Small intestine (tissue), 16 donors: ENCODE measurements at places on chromosomes 1 and 21. TPM values are rescaled to one million over a fixed set of nuclear protein-coding genes. Genes with fewer than 3 reads are reported as not detected.

DNA sequence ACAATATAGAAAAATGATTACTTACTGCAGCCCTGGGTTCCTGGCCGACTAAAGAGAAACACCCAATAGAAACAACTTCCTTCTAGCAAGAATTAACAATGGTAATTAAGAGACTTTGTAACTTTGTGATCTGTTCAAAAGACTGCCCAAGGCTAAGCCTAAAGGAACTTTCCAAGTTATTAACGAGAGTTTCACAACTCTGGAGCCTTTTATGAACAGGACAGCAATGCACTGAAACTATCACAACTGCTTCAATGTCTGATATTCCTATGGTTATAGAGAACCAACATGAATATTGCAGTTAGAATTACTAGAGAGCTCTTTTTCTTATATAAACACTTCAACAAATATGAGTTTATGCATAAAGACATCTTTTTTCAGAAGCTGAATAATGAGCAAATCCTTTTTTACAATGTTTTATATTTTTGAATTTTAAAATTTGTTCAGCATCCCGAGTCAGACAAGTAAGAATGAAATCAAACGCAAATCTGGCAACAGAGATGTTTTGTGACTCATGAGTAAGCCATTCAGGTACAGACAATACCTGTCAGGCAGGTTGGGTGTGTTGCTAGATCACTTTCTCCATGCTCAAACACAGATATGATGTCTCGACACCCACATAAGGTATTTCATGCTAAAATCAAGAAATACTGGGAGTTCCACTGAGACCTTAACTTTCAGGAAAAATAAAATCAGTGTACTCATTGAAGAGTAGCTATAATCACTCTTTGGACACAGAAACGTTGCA, 22.2 kb upstream of the KCNJ15 start:
- no peak for DNase-seq

DNA sequence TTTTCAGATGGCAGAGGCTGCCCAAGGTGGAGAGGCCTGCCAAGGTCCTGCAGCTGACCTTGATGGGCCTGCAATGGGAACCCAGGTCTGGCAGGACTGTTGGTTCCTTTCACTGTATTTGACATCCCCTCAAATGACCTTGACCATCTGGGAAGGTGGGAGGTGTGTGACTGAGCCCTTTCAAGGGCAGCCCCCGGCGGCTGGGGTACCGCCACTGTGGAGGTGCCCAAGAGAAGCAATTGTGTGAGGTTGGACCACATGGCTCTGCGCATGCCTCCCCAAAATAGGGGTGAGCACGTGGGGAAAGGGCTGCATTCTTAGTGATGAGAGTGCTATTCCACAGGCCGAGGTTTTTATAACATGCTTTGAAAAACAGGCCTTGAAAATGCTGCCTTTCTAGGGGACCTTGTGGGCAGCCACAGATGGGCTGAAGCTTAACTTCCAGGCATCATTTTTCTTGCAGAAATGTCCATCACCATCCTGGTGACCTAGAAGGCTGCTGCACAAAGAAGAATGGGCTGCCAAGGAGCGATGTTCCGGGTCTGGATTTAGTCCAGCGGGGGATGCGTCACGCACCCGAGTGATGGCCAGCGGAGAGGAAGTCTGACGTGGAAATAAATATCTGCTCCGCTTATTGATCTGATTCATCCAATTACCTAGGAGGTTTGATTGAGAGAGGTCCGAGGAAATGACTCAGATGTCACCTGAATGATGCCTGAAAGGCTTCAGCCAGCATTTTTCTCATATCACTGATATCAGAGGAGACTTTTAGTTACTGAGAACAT, 16.5 kb upstream of the UTS2 start:
- DNase-seq: no peak

GRCh38 chr1:5369223-5369622, 623.0 kb downstream of the NPHP4 start:
- no peak for DNase-seq

DNA sequence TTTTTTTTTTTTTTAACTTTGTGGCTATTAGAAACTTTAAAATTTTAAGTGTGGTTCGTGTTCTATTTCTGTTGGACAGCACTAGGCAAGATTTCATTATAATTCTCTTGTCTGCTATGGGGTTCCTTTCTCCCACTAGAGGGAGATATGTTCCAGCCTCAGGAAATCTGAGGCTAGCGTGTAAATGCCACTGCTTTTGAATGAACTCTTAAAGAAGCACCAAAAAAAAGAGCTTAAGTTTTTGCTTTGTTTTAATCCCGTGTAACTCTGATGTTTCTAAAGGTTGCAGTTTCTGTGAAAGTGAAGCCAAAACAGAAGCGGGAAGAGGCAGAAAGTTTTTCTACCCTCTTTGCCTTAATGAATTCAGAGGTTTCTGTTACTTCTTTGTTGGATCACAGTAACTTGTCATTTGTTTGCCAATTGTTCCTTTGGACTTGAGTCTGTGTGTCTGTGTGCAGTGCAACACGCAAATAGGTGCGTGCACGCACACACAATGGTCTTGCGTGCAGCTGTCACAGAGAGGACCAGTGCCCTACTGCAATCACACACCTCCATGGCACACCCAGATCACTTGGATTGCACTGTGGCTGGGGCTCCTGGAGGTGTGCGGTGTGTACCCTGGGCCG, 32.3 kb downstream of the HHAT start:
- DNase-seq: peak; percentile 31

DNA sequence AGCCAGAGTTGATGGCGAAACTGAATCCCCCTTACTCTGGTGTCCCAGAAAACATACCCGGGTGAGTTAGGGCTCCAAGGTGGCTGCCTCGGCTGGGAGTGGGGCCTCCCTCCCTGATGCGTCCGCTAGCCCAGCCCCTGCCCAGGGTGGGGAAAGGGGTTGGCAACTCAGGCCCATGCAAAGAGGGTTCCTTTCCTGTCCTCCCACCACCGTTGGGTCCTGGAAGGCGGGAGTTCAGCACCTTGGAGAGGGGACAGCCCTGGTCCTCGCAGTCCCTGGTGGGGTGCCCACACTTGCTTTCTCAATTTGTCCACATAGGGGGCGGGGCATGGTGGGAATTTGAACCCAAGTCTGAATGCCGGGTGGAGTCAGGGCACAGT, 6.1 kb downstream of the SRM start:
- DNase-seq: peak; percentile 33

GRCh38 chr1:47708019-47708535, 270.2 kb downstream of the FOXD2 start:
- DNase-seq: peak; percentile 59

GRCh38 chr1:244970236-244970743, 105.9 kb upstream of the HNRNPU start:
- peak; percentile 94 for DNase-seq

- no peak for DNase-seq
Observed at GRCh38 chr21:45164838-45165237, 90.5 kb downstream of the ADARB1 start.

DNA sequence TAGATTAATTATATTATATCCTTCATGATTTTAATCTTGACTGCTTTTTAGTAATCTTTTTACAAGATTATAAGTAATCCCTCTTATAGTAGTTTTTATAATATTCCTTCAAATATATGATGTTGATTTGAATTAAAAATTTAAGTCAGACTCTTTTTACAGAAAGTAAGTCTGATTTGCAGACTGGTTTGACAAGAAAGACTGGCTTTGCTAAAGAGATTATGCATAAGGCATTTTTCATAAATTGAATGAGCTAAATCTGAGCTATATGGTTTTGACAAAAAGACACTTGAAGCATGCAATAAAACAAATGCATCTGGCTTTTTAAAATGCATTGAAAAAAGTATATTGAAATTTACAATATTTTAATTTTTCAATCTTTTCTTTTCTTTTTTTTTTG, 26.3 kb upstream of the CAMK1G start:
- DNase-seq: no peak

DNA sequence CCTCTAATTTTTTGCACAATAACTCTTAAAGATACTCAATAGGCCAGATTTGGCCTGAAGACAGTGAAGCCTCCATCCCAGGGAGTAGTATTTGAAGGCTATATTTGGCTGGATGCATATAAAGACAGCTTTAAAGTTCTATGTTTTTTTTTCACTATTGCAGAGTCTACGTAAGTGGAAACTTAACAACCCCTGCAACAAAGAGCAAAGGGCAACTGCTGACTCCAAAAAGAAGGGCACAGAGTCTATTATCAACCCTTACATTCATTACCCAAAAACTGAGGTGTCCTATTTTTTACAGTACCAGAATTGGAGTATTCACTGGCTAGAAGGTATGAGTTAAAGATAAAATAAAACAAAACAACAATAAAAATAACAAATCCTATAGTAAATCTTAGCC, 329.8 kb upstream of the PKN2 start:
- peak; percentile 2 for DNase-seq

DNA sequence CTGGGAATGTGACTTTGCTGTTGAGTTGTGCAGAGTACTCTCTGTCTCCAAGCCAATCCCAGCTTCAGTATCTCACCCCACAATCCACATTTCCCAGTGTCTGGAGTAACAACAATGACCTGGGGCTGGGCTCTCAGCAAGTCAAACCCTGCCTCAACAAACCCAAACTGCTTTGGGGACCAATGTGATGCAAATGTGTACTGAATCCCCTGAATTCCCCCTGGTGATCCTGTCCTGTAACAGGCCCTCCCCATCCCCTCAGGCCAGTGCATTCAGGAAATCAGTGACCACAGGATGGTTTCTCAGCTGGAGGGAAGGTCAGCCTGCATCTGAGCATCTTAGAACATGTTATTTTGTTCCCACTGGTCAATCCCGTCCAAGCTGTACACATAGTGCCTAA, 36.7 kb upstream of the HAO2 start:
- DNase-seq: no peak

DNA sequence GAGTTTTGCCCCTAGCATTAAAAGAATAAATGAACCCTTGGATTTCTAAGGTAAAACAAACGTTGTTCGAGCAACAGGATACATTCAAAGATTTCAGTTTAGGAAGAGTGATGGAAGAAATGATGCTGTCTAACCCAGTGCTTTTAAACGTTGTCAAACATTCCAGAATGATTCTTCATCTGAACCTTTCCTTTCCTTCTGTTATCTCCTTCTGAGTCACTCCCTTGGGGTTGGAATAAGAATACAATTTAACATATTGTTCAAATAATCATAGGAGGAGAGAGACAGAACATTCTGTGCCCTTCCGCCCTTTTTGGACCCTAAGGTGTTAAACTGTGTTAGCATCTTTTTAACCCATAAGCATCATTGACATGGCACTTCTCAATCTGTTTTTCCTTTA, 61.1 kb upstream of the RCOR3 start:
- no peak for DNase-seq

GRCh38 chr1:200096774-200097173, 69.3 kb downstream of the NR5A2 start:
- DNase-seq: no peak

LRRC53 gene
- not detected for polyA plus RNA-seq

SV2A gene
- not detected for polyA plus RNA-seq

MAB21L3 gene
- not detected for polyA plus RNA-seq

NEGR1 gene
- 1.7 TPM for polyA plus RNA-seq

SPRR2A gene
- 0.67 TPM for polyA plus RNA-seq

RNU1-4 gene
- polyA plus RNA-seq: not detected

FNDC5 gene
- 5.5 TPM for polyA plus RNA-seq
